ENCODE measurements at places on chromosomes 6 and 20.
A peak's percentile ranks its signal among the peaks of the same experiment; 100 is the strongest.

DNA sequence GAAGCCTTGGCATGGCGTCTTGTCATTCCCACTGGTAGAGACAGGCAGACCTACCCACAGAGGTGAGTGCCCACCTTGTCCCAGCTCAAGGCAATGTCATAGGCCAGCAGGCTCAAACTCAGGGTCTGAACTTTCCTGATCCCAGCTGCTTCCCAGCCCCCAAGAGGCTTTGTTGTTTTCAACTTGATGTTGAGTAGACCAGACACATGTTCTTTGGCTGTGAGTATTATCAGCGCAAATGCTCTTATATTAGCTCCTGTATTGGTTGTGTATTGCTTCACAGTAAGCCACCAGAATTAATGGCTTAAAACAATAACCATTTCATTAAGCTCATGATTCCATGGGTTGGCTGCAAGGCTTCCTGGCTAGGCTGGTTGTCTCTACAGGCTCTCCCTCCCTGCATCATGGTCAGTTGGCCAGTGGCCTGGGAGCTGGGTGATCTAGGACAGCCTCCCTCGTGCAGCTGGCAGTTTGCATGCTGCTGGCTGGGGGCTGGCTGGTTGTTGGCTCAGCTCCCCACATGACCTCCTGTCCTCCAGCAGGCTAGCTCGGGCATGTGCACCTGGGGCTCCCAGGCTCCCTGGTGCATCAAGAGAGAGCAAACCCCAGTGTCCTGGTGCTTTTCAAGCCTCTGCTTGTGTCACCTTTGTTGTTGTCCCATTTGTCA is 21.6 kb downstream of the TOX2 start:
- H3K27me3 ChIP-seq = no peaks in the 10 kb centered on the region
- DNase-seq = no peak
- H3K4me1 ChIP-seq = no peaks in the 10 kb centered on the region
- H3K36me3 ChIP-seq = no peaks in the 10 kb centered on the region
- H3K4me3 ChIP-seq = no peak overlapping the region

DNA sequence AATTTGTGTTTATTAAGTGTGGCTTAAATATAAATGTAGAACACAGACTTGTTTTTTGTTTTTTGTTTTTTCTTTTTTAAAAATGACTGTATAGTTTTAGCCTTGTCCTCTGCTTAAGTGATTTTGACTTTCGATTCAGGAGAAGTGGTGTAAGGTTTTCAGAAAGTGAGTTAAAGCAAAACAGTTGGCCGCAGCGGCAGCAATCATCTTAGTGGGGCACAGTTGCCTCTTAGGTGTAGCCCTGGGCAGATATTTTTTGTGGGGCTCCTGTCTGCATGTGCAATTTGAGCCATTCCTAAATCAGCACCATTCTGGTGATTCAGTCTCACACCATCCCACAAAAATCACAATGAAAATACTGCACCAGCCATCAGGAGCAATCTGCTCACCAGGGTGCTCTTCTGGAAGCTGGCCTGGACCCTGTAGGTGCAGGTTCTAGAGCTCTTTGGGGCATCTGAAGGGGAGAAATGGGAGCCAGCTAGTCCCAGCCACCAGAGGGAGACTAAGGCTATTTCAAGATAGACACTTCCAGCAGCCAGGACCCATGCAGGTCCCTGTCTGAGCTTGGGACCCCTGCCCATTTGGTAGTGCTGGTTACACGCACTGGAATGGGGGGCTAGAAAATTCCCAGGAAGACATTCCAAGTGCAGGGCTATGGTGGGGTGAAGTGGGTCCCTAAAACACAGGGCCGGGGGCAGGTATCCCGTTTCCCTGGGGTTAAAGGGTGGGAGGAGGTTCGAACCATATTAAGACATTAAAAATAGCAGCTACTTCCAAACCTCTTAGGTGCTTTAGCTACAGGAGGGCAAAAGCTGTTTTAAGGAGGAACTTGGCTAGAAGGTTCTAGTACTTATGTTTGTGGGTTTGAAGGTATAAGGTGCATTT is 156.6 kb downstream of the NFATC2 start:
- no peak overlapping the region for H3K27ac ChIP-seq
- no peak overlapping the region for H3K4me3 ChIP-seq
- no peaks in the 10 kb centered on the region for H3K36me3 ChIP-seq
- no peaks in the 10 kb centered on the region for H3K27me3 ChIP-seq
- H3K4me1 ChIP-seq = peaks cover 11% of the 10 kb centered on the region
- no peak for DNase-seq

DNA sequence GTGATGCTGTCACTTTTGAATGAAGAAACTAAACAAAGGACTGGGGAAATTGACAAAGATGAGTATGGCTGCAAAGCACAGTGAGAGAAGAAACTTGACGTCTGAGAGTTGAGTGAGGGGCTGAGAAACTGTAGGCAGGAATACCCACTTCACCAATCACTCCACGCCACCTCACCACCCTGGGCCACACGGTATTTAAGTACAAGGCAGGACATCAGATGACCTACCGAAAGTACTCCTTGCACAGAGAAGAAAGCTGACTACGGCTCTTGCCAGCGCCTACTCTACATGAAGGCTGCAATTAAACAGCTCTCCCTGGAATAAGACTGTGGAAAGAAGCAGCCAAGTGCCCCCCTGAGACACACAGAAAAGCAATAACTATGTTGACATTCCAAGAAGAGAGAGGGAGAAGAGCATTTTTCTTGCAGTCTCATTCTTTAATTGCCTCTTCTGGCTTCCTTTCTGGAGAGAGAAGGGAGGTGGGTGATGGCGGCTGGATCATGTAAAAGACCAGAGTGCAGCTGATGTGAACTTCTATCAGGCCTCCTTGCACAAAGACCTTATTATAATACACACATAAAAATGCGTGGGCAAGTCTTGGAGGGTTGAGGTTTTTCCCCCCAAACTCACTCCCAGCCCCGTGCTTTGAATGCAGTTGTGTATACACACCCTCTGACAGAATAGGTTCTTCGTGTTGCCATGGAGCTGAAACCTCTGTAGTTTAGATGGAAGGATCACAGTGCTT is 44.6 kb downstream of the HIVEP2 start:
- H3K4me3 ChIP-seq = no peak overlapping the region
- H3K36me3 ChIP-seq = no peaks in the 10 kb centered on the region
- no peaks in the 10 kb centered on the region for H3K27me3 ChIP-seq

DNA sequence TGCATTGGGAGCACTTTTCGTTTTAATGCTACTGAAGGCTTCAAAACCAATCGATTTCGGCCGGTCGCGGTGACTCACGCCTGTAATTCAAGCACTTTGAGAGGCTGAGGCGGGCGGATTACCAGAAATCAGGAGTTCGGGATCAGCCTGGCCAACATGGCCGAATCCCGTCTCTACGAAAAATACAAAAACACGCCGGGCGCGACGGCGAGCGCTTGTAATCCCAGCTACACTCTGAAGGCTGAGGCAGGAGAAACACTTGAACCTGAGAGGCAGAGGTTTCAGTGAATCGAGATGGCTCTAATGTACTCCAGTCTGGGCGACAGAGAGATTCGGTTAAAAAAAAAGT is 58.4 kb downstream of the TRIM38 start:
- peak overlapping the region; percentile 95 for H3K27ac ChIP-seq
- peak; percentile 73 for DNase-seq
- H3K4me1 ChIP-seq = peaks cover 2% of the 10 kb centered on the region
- H3K27me3 ChIP-seq = no peaks in the 10 kb centered on the region
- peak overlapping the region; percentile 94 for H3K4me3 ChIP-seq

DNA sequence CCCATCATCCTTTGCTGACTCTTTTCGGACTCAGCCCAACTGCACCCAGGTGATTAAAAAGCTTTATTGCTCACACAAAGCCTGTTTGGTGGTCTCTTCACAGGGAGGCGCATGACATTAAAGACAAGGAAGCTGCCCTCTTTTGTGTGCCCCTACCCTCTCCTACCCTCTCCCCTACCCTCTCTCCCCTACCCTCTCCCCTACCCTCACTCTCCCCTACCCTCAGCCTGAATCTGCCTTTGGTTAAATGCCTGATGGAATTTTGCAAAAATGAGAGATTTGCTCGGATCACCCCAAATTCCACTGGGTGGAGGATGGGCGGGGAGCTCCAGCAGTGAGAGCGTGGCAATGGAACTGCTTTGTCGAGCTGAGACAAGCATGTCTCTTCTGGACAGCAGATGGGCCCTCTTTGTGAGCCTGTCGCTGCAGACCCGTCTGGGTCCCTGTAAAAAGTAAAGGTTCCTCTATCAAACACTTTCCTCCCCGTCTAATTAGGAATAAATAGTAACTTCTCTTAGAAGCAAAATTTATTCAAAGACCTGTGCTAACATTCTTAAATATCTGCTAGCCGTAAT is 76.4 kb upstream of the MLN start:
- no peaks in the 10 kb centered on the region for H3K4me1 ChIP-seq
- H3K27me3 ChIP-seq = no peaks in the 10 kb centered on the region
- DNase-seq = no peak
- H3K36me3 ChIP-seq = no peaks in the 10 kb centered on the region
- no peak overlapping the region for H3K27ac ChIP-seq

DNA sequence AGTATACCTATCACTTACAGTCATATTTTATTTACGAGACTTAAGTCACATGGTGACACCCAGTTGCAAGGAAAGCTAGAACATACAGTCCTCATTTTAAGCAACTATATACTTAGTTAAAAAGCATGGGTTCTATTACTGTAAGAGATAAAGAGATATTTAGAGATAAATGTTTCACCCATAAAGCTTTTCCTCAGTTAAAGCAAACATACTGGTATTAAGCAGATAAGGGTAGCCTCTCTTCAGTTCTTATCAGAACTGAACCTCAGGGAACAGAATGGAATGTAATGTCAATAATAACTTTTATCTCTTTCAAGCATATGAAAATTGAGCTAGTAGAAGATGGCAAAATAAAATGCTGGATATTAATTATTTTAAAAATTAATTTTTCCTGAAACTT is 9.9 kb upstream of the ASCC3 start:
- no peaks in the 10 kb centered on the region for H3K4me1 ChIP-seq
- H3K4me3 ChIP-seq = no peak overlapping the region
- no peaks in the 10 kb centered on the region for H3K27me3 ChIP-seq
- no peak overlapping the region for H3K27ac ChIP-seq
- no peaks in the 10 kb centered on the region for H3K36me3 ChIP-seq

DNA sequence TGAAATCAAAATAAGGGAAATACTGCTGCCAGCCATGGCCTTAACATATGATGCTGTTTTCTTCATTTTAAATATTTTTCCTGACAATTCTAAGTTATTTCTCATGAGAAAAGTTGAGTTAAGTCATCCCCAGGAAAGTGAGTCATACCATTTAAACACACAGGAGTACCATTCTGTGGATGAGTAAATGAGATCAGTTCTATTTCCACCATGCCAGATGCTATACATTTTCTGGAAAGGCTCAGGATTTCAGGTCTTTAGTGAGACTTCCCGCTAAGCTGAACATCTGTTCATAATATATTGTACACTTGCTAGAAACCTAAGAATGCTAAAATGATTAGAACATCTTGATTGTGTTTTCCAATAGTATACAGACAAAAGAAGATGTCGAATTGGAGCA is 256.2 kb upstream of the MANEA start:
- no peak overlapping the region for H3K4me3 ChIP-seq
- H3K27me3 ChIP-seq = no peaks in the 10 kb centered on the region
- no peak for DNase-seq
- H3K4me1 ChIP-seq = no peaks in the 10 kb centered on the region
- no peaks in the 10 kb centered on the region for H3K36me3 ChIP-seq

DNA sequence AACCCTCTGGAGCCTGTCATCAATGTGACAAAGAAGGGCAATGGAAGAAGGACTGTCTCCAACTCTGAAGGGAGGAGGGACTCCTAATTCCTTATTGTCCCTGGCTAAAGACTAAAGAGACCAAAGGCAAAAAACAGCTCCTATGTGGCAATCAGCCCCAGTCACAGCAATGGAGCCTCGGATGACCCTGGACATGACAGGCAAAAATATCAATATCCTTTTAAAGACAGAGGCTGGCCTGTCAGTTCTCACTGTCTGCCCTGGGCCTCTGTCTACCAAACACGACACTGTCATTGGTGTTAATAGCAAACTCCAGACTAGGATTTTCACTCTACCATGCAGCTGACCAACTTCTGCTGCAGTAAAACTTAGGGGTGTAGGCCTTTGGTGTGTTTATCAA is 38.0 kb upstream of the POU5F1 start:
- peaks cover 5% of the 10 kb centered on the region for H3K4me1 ChIP-seq
- no peak overlapping the region for H3K27ac ChIP-seq
- no peaks in the 10 kb centered on the region for H3K36me3 ChIP-seq
- no peak for DNase-seq
- no peaks in the 10 kb centered on the region for H3K27me3 ChIP-seq

GRCh38 chr6:89050697-89051096 is 29.9 kb upstream of the PNRC1 start:
- H3K36me3 ChIP-seq = no peaks in the 10 kb centered on the region
- H3K27me3 ChIP-seq = peaks cover 5% of the 10 kb centered on the region
- H3K4me3 ChIP-seq = no peak overlapping the region

GRCh38 chr6:65706436-65706835 is 590 bp downstream of the EYS start:
- H3K27me3 ChIP-seq = no peaks in the 10 kb centered on the region
- H3K4me3 ChIP-seq = no peak overlapping the region
- no peak overlapping the region for H3K27ac ChIP-seq
- DNase-seq = no peak
- no peaks in the 10 kb centered on the region for H3K4me1 ChIP-seq

DNA sequence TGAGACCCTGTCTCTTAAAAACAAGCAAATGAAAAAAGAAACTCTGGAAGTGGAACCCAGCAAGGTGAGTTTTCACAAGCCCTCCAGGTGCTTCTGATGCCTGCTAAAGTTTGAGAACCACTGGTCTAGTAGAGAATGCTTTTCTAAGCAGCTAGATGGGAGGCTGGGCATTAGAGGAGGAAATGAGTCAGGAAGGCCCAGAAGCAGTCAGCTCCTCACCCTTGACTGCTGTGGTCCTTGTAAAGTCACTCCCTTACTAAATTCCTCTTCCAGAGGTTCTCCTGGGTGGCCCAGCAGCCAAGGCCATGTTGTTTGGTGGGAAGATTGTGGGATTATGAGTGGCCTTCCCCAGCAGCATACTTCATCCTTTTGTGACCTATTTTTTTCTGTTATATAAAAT is 52.0 kb upstream of the FYN start:
- peaks cover 11% of the 10 kb centered on the region for H3K4me1 ChIP-seq
- H3K4me3 ChIP-seq = no peak overlapping the region
- H3K27ac ChIP-seq = no peak overlapping the region
- DNase-seq = no peak
- no peaks in the 10 kb centered on the region for H3K36me3 ChIP-seq

DNA sequence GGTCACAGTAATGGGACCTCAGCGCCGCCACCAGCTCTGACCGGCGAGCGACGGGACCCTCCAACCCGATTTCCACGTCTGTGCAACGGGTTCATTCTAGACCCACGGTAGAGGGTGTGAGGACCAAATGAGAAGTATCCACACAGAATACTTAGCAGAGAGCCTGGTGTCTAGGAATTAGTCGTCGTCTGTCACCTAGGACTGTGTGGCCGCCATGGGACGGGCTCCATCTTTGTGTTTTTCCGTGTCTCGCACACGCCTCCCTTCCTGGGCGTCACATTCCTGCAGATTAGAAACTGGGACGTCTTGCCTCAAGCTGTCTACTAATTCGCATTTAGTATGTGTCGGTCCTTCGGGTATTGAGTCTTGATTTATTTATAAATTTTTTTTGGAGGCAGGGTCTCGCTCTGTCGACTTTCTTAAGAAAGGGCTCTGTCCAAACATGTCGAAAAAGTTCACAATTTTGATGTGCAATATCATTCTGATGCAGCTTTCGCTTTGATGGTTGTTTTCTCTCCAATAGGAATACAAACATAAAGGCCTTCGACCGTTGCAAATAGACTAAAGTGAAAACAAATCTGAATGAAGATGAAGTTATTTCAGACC is 563 bp downstream of the MGME1 start:
- H3K4me3 ChIP-seq = peak overlapping the region; percentile 77
- peaks cover 4% of the 10 kb centered on the region for H3K4me1 ChIP-seq
- H3K27ac ChIP-seq = peak overlapping the region; percentile 100
- no peaks in the 10 kb centered on the region for H3K27me3 ChIP-seq

Measured in H1 (cell line).